ENCODE measurements at places on chromosomes 1 and 21. TPM values are rescaled to one million over a fixed set of nuclear protein-coding genes. Genes with fewer than 3 reads are reported as not detected.

Gene DEDD
- total RNA-seq = 34.6 TPM

GRCh38 chr1:86064899-86065298 is 91.7 kb downstream of the COL24A1 start:
- peaks cover 4% of the 10 kb centered on the region for H3K4me1 ChIP-seq
- H3K36me3 ChIP-seq = no peaks in the 10 kb centered on the region
- H3K27me3 ChIP-seq = peaks cover 2% of the 10 kb centered on the region
- no peak overlapping the region for H3K4me3 ChIP-seq
- DNase-seq = no peak
- no peak overlapping the region for H3K27ac ChIP-seq

Gene NBPF10
- total RNA-seq = 0.25 TPM

DNA sequence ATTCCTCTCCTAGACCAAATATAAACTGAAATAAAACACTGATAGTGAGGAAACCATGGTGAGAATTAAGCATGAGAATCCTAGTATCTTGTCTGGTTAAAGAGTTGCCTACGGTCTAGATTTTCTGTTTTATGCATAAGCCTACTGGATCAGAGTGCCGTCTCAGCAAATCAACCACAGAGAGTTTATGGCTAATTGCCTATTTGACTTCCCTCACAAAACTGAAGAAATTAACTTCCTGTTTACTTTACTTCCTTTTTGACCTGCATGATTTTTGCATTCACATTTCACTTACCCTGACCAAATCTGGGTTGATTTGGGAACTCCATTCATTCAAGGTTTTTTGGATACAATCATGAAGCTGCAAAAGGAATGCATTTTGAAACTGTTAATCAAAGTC is 5.0 kb downstream of the GCLM start:
- H3K4me3 ChIP-seq = no peak overlapping the region
- no peaks in the 10 kb centered on the region for H3K27me3 ChIP-seq
- no peak overlapping the region for H3K27ac ChIP-seq
- H3K36me3 ChIP-seq = peaks cover 4% of the 10 kb centered on the region

DNA sequence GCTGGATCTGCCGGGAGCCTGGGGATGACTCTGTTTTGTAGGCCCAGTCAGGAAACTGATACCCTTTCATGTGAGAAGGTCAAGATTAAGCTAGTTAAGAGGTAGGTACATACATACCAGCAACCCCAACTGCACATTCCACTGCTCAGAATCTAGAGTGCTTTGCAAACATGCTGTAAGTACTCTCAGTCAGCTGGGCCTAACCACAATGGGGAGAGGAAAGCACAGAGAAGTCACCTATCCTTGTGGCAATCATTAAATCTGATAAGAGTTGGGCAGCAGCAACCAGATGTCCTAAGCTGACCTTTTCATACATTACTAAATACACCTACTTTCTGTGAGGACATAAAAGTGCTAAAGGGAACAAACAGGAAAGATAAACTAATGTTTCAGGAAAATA is 2.5 kb downstream of the ETV3 start:
- H3K36me3 ChIP-seq = no peaks in the 10 kb centered on the region
- peaks cover 11% of the 10 kb centered on the region for H3K4me1 ChIP-seq
- H3K4me3 ChIP-seq = peak overlapping the region; percentile 99

- H3K27me3 ChIP-seq = no peaks in the 10 kb centered on the region
- no peak overlapping the region for H3K4me3 ChIP-seq
- no peaks in the 10 kb centered on the region for H3K36me3 ChIP-seq
- peaks cover 3% of the 10 kb centered on the region for H3K4me1 ChIP-seq
Measured at GRCh38 chr1:189678779-189679178, 798.9 kb downstream of the BRINP3 start.

DNA sequence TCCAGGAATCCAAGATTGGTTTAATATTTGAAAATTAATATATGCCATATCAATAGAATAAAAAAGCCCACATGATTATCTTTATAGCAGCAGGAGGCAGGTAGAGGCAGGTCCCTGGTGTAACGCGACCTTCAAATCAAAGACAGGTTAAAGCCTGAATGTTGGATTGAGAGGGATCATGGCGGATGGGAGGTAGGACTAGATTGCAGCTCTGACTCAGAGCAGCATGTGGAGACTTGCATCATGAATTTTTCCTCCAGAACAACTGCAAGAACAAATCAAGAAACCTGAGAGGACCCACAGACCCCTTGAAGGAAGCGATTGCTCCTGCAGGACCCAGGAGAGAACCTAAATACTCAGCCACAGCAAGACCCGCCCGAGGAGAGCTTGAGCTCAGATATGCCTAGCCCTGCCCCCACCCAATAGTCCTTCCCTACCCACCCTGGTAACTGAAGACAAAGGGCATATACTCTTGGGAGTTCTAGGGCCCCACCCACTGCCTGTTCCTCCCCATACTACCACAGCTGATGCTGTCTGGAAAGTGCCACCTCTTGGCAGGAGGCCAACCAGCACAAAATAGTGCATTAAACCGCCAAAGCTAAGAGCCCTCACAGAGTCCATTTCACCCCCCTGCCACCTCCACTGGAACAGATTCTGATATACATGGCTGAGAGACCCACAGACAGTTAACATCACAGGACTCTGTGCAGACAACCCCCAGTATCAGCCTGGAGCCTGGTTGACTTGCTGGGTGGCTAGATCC is 19.5 kb downstream of the S100B start:
- peaks cover 10% of the 10 kb centered on the region for H3K27me3 ChIP-seq
- no peak overlapping the region for H3K27ac ChIP-seq
- DNase-seq = no peak
- no peaks in the 10 kb centered on the region for H3K4me1 ChIP-seq

DNA sequence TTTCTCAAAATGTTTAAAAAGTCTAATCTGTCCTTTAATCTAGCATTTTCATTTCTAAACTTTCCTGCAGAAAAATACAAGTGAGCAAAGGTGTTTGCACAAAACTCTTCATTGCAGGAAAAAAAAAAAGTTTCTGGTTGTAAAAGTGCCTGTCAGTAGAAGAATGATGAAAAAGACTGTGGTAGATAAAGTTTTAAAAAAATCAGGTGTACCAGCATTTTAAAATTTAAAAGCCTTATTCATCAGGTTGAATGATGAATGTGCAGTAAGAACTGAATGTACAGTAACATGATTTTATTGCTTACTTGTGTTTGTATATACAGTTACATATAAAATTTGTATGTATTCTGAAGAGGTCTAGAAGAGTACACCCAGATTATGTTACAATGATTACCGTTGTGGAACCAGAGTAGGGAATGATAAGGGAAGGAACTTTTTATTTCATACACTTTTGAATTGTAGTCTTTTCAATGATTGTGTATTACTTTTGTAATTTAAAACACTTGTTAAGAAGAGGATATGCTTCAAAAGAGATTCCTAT is 54.0 kb downstream of the FNBP1L start:
- peaks cover 2% of the 10 kb centered on the region for H3K27me3 ChIP-seq
- H3K36me3 ChIP-seq = peaks cover under 1% of the 10 kb centered on the region
- no peak overlapping the region for H3K4me3 ChIP-seq
- no peak overlapping the region for H3K27ac ChIP-seq
- DNase-seq = no peak

- H3K27me3 ChIP-seq = peaks cover 6% of the 10 kb centered on the region
- no peak for DNase-seq
- H3K27ac ChIP-seq = no peak overlapping the region
Measured at GRCh38 chr1:26822737-26823395, 3.6 kb upstream of the ZDHHC18 start.
